A549 treated with Hydrocortisone at 1 μM for 4 hours (cell line): ENCODE measurements at places on chromosomes 2 and 18. TPM values are rescaled to one million over a fixed set of nuclear protein-coding genes. Genes with fewer than 3 reads are reported as not detected.

The GNLY gene
- total RNA-seq: 0.08 to 0.31 TPM (median 0.18 TPM) in 5 replicates

The ZNF892 gene
- 0.23 to 0.91 TPM (median 0.60 TPM) in 5 replicates for total RNA-seq

The EGR4 gene
- 0.13 to 0.33 TPM (median 0.15 TPM) in 5 replicates for total RNA-seq

The ALPP gene
- 9.3 to 13.2 TPM (median 12.1 TPM) in 5 replicates for total RNA-seq

The SPC25 gene
- total RNA-seq: 17.2 to 22.0 TPM (median 18.9 TPM) in 5 replicates

The SGPP2 gene
- 0.48 to 0.59 TPM (median 0.56 TPM) in 5 replicates for total RNA-seq

The DLX1 gene
- total RNA-seq: 2.0 to 3.3 TPM (median 2.8 TPM) in 5 replicates

The LYPD1 gene
- total RNA-seq: 14.6 to 20.6 TPM (median 15.7 TPM) in 5 replicates

The LIMS3 gene
- not detected in 5 replicates for total RNA-seq

The C2orf66 gene
- total RNA-seq: 0.06 to 0.07 TPM in 2 of 5 replicates, not detected in the others

The NETO1 gene
- not detected in 5 replicates for total RNA-seq

The MOGAT1 gene
- total RNA-seq: not detected in 5 replicates

The SLC5A7 gene
- total RNA-seq: not detected in 5 replicates

The HOXD4 gene
- 0.14 to 0.61 TPM (median 0.39 TPM) in 5 replicates for total RNA-seq

The ELMOD3 gene
- 10.6 to 15.2 TPM (median 11.6 TPM) in 5 replicates for total RNA-seq

The STARD6 gene
- 0.20 TPM in 1 of 5 replicates, not detected in the others for total RNA-seq

The SCN7A gene
- not detected in 5 replicates for total RNA-seq

The MYO5B gene
- 7.3 to 9.2 TPM (median 8.4 TPM) in 5 replicates for total RNA-seq

The CPLX4 gene
- total RNA-seq: not detected in 5 replicates

The DYNAP gene
- not detected in 5 replicates for total RNA-seq
